Activated CD8-positive, alpha-beta T cell treated with anti-CD3 and anti-CD28 coated beads, Interleukin-2, amount 10 ng/mL, durations not matched to agents 7 days and 5 days (primary cell): ENCODE measurements at places on chromosomes 12 and 14. TPM values are rescaled to one million over a fixed set of nuclear protein-coding genes. Genes with fewer than 3 reads are reported as not detected.
A peak's percentile ranks its signal among the peaks of the same experiment; 100 is the strongest.

DNA sequence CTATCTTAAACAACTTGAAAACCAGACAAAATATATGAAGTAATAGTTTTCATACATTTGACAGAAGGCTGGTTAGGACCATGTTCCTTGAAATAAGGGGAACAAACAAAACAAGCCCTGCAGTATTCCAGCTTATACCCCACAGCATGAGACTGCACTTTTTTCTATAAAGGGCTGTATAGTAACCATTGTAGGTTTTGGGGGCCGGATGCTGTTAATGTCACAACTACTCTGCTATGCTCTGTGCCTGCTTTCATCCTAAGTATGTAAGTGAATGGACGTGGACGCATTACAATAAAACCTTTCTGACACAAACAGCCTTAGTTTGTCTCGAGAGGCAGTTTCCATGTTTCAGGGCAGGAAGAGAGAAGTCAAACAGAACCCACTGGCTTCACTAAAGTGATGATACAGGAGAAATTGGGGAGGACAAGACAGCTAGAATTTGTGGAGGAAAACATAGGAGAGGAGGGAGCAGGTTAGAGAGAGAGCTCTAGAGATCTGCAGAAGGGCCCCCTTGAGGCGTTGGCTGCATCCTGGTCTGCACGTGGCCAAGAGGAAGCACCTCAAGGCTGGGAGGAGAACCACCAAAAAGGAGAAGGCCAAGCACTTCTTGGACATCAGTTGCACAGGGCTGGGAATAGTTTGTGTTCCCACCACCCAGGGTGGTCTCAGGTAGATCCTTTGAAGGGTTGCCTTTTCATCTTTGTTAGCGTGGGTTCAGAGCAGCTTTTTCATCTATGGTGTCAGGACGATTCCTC is 63.7 kb downstream of the TRAF3 start:
- H3K4me1 ChIP-seq: peaks cover 2% of the 10 kb centered on the region
- no peak for DNase-seq
- H3K4me3 ChIP-seq: no peak overlapping the region
- peaks cover 7% of the 10 kb centered on the region for H3K36me3 ChIP-seq
- no peak overlapping the region for H3K27ac ChIP-seq

GRCh38 chr14:30988509-30988908 is 36.9 kb upstream of the AP4S1 start:
- H3K4me1 ChIP-seq: peaks cover 3% of the 10 kb centered on the region
- no peak for DNase-seq
- no peak overlapping the region for H3K27ac ChIP-seq
- no peak overlapping the region for H3K4me3 ChIP-seq
- no peaks in the 10 kb centered on the region for H3K27me3 ChIP-seq

- H3K36me3 ChIP-seq: peaks cover 52% of the 10 kb centered on the region
- no peak overlapping the region for H3K27ac ChIP-seq
- no peak for DNase-seq
- peaks cover 20% of the 10 kb centered on the region for H3K4me1 ChIP-seq
- no peak overlapping the region for H3K4me3 ChIP-seq
Measured at GRCh38 chr12:843609-844008, 91.2 kb downstream of the WNK1 start.

CCDC91 gene
- 18.4 TPM for total RNA-seq

DNA sequence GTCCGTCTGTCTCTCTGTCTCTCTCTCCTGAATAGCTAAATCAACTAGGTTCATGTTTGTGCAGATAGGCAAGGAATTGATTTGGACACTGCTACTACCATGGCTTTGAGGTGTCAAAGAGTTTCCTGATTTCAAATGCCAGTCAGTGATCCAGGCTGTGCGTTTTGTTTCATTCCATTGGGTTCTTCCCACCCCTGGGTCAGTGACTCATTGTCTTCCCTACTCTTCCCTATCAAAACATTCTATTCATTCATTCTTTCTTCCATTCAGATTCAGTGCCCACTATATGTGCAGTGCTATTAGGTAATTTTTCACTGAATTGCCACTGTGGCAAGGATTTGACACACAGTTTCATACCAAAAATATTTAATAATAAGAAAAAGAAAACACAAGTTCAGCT is 50.4 kb downstream of the RPH3A start:
- H3K27me3 ChIP-seq: peaks cover 5% of the 10 kb centered on the region
- no peaks in the 10 kb centered on the region for H3K36me3 ChIP-seq
- no peak overlapping the region for H3K27ac ChIP-seq
- H3K4me3 ChIP-seq: no peak overlapping the region
- no peak for DNase-seq

DNA sequence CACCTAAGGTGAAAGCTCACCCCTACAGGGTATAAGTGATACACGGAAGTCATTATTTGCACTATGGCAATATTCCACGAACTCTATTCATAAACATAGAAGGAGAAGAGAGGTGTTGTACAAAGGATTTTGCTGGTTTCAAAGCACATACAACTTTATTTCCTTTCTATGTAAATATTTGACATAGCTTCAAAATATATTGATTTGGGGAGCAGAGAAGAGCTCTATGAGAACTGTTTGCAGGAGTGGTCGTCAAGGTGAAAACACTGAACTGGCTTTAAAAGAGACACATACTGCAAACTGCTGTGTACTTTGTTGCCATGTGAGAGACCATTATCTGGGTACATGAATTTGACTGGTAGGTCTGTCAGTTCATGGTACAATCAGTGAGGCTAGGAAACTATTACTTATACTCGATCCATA is 16.7 kb downstream of the CNIH1 start:
- no peaks in the 10 kb centered on the region for H3K27me3 ChIP-seq
- H3K27ac ChIP-seq: no peak overlapping the region
- H3K4me3 ChIP-seq: no peak overlapping the region
- DNase-seq: no peak
- H3K36me3 ChIP-seq: peaks cover 49% of the 10 kb centered on the region

- no peaks in the 10 kb centered on the region for H3K27me3 ChIP-seq
- H3K36me3 ChIP-seq: peaks cover 14% of the 10 kb centered on the region
- DNase-seq: peak; percentile 40
- H3K4me3 ChIP-seq: peak overlapping the region; percentile 62
- peaks cover 90% of the 10 kb centered on the region for H3K4me1 ChIP-seq
Measured at GRCh38 chr14:97706819-97707218, 909.6 kb downstream of the VRK1 start.

- H3K4me3 ChIP-seq: no peak overlapping the region
- H3K27ac ChIP-seq: no peak overlapping the region
- peaks cover 68% of the 10 kb centered on the region for H3K36me3 ChIP-seq
- no peak for DNase-seq
Measured at GRCh38 chr12:64419696-64420095, 15.5 kb downstream of the XPOT start.

PLEKHD1 gene
- 0.10 TPM for total RNA-seq
